Stimulated activated CD4-positive, alpha-beta T cell treated with anti-CD3 and anti-CD28 coated beads, TNF-alpha, amount 100 ng/mL, for 24 hours (primary cell): ENCODE measurements at places on chromosomes 7 and 10.
A peak's percentile ranks its signal among the peaks of the same experiment; 100 is the strongest.

GRCh38 chr7:2405601-2406345 is 2.4 kb downstream of the CHST12 start:
- peak; percentile 67 for DNase-seq

DNA sequence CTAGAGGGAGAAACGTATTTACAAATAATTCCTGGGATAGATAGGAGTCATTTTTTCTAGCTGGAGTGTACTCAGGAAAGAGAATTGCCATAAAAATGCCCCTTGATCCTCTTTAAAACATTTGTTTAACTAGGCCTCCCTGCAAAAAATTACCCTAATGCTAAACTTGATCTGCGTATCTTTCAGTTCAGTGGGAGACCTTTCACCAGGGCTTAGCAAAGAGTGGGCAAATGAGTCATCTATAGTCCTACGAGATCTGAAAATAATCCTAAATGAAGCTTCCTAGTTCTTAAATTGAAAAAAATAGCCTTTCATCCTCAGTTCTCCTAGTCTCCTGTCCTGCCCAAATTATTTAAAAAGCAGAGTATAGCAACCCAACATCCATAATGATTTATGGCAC is 198.6 kb upstream of the FRMD4A start:
- DNase-seq: no peak

- DNase-seq: no peak
Observed at GRCh38 chr10:102859911-102860310, 5.9 kb downstream of the BORCS7 start.

GRCh38 chr7:44891791-44892190 is 6.5 kb upstream of the PURB start:
- DNase-seq: no peak

- no peak for DNase-seq
Observed at GRCh38 chr7:98362517-98362916, 38.4 kb downstream of the BAIAP2L1 start.

- DNase-seq: no peak
Observed at GRCh38 chr10:121284936-121285335, 313.3 kb downstream of the FGFR2 start.

DNA sequence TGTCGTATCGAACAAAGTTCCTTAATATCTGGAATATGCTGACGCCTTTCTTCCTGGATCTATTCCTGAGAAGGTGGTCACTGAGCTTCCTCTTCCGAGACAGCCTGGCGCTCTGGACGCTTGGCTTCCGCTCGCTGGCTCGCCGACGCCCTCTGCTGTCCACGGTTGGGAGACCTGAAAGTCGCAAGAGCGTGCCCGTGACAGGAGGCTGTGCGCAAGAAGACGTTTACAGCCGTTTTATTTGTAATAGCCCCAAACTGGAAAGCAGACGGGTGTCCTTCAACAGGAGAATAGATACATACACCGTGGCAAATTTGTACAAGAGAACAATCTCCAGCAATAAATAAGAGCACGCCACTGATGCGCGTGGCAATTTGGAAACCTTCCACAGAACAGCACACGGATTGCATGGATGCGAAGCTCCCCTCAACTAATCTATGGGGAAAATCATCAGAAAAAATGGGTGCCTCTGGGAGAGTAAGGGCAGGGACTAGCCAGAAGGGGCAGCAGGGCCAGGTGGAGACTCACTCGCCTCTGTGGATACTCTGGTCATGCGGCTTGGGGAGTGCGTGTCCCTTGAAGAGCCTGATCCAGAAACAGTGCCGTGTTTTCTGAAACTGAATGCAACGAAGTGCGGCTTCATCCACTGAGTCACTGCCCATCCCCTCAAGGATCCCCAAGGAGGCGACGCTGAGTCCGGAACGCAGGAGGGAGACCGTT is 41.5 kb upstream of the BNIP3 start:
- peak; percentile 76 for DNase-seq
